ENCODE measurements at places on chromosomes 3 and 15.

GRCh38 chr3:18704326-18704725 is 279.2 kb upstream of the SATB1 start:
- no peak for DNase-seq

DNA sequence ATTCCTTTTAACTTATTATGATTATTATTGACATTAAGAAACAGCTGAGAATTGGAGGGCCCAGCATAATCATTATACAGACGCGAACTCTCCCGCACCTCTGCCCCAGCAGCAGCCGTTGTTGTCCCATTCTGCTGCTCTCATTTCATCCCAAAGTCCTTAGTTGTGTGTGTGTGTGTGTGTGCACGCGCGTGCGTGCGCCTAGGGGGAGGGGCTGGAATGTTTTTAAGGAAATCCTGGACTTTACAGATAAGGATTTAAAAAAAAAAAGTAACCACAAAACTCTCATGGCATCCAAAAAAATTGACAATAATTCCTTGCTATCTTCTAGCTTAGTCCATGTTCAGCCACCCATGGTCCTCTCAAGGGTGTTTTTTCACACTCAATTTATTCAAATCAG is 134.2 kb downstream of the WNT7A start:
- DNase-seq, result no peak

DNA sequence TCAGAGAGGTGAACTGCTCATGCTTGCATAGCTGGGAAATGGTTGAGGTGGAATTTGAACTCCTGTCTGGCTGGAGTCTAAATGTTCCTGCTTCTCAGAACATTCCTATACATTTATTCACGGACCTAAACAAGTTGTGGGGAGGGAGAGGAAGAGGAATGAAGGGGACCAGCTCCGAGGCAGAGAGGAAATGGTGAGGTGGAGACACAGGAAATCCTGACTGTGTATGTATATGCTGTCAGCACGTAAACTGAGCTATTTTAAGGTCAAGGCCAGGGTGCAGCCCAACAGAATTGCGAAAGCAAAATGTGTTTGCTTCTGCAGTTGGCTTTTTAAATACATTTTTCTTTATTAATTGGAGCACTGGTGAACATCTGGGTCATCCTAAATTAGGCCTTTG is 74.1 kb upstream of the POMGNT2 start:
- DNase-seq, result peak; percentile 34

DNA sequence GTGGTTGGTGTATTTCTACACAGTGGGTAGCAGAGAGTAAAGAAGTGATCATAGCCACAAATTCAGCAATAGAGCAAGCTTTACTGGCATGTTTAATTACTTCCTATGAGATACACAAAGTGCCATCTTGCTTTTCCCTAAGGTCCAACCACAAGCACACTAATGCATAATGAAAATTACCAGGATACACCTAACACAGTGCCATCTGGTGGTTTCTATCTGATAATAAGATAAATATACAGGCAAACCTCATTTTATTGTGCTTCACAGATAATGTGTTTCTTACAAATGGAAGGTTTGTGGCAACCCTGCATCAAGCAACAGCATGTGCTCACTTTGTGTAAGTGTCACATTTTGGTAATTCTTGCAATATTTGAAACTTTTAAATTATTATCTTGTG is 223.0 kb downstream of the NSUN3 start:
- no peak for DNase-seq

GRCh38 chr3:16842272-16843270 is 42.2 kb upstream of the PLCL2 start:
- no peak for DNase-seq

DNA sequence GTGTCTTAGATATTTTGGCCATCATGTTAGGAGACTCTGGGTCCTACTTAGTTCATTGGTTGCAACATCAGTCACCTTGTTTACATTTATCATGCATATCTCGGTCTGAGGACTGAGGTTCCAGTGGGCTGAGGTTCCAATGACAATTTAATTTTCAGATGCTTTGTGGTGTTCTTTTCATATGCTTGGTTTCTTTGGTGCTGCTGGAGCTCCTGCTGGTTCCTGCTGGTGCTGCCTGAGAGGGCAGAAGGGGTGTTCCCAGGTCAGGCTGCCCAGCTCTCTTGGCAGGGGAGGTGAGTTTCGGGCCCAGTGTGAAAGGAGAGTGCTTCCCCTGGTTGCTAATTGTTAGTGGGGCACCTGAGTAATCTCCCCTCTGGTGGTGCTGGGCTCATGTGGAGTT is 6.9 kb upstream of the KLHL40 start:
- DNase-seq, result no peak

DNA sequence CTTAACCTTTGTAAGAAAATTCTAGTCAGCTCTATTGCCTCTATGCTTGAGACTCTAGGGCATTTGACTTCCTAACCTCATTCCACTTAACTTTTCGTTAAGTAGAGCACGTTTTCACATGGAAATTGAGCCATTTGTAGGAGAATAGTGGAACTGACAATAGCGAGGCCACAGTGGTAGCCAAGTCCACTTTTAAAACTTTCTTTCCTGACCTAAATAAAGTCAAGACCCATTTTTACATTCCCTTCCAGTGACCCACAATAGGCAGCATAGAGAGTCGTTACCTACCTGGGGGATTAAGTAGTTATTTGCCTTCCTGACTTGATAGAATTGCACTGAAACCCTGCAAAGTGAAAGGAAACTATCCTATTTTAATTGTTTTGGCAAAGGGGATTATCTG is 386.0 kb upstream of the NECTIN3 start:
- DNase-seq, result no peak

DNA sequence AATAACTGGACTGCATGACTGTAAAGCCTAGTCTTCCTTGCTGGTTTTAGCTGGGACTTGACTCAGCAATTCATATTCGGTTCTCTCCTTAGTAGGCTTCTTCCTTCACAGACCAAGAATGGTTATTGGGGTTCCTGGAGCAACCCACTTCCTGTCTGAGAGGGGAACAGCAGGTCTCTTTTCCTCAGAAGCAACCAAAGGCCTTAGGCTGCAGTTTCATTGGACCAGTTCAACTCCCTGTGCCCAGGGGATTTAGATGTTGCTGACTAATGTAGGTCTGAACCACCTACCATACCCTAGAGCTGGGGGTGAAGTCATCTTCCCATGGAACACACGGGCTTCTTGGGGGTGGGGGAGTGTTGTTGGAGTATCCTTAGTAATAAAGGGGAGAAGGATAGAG is 84.0 kb upstream of the SKOR1 start:
- no peak for DNase-seq

- DNase-seq, result no peak
Observed at GRCh38 chr3:64082961-64083541, 59.8 kb upstream of the PSMD6 start.

DNA sequence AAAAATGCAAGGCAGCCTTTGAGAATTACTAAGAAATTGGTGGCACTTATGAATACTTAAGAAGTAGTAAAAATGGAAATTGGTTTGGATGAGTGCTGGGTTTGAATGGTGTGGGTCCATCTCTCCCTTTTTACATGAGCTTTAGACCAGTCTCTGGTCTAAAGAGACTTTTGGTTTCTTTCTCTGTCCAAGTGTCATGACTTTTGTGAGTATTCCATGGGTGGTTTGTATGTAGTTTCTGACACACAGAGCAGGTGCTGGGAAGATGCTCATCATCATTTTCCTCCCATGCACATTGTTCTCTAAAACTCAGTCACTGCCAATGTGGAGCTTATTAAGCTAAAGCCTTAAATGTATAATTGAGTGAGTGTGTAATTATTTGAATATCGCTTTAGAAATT is 63.5 kb downstream of the KAT2B start:
- DNase-seq, result no peak

DNA sequence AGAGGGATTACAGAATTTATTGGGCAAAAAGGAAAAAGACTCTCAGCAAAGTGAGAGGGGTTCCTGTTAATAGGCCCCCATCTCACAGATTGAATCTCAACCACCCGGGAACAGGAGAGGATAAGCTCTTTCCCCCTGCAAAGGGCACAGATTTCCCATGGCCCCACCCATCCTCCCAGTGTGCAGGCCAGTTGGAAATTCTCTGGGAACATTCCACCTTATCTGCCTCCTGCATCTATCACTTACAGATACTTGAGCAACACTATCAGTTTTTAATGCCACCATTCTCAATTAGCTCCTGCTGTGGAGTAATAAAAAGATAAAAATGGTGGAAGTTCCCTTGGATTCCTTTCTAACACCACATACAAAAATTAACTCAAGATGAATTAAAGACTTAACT is 350.0 kb upstream of the BCHE start:
- no peak for DNase-seq

GRCh38 chr15:63834500-63835210 is 907 bp upstream of the HERC1 start:
- DNase-seq, result no peak

GRCh38 chr3:74862476-74862875 is 248.0 kb upstream of the CNTN3 start:
- DNase-seq, result no peak

DNA sequence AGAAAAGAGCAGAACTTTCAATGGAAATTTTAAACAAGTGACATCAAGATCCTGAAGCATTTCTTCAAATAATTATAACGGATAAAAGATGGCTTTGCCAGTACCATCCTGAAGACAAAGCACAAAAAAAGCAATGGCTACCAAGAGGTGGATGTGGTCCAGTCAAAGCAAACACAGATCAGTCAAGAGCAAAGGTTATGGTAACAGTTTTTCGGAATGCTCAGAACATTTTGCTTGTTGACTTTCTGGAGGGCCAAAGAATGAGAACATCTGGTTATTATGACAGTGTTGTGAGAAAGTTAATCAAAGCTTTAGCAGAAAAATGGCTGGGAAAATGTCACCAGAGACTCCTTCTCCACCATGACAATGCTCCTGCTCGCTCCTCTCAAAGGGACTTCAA is 31.5 kb downstream of the FEM1B start:
- DNase-seq, result no peak

DNA sequence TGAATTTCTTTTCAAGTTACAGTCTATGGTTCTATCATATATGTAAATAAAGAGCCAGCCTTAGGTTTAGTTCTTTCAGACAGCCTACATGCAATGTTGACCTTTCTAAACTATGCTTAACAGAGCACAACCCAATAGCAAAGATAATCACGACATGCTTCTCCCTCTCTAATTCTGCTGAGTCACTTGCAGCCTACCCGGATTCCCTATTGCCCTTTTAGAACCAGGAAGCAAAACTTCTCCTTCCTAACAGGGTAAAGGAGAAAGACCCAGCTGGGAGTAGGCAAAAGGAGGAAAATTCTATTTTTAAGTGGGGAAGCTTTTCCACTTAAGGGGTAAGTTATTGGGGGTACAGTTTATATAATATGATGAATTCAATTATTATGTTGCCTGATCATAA is 79.3 kb downstream of the SLC7A14 start:
- no peak for DNase-seq

- no peak for DNase-seq
Observed at GRCh38 chr3:191420771-191421170, 40.2 kb upstream of the PYDC2 start.

DNA sequence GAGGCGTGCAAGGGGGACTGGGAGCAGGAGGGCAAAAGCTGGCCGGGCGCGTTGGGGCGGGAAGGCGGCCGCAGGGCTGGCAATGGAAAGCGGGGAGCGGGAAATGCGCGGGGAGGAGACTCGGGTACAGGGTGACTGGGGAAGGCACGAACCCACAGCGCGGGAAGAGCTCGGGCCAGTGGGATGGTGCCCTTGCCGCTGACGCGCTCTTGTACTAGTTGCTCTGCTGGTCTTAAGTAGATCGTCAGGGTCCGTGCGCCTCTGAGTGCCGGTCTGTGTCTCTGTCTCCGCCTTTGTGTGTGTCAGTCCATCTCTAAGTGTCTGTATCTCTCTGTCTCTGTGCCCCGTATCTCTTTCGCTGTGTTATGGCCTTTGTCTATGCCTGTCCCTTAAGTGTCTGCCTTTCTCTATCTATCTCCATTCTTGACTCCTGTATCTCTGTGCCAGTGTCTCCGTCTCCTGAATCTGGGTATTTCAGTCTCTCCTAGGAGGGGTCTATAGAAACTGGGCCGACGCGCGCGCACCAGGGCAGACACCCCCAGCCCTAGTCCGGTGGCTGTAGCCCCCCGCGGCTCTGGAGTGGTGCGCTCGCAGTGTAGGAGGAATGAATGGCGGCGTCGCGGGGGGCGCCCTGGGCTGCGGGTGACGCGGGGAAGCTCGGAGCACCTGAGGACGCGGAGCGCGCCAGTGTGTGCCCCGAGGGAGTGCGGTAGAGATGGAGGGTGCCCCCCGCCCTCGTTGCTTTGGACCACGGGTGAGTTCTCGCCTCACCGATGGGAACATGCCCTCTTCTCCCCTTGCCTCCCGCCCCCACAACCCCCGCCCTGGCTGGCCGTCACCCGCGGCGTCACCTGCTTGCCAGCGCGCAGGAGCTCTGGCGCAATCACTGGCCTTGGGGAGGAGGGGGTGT is 756 bp upstream of the CAMK2N2 start:
- DNase-seq, result no peak

- DNase-seq, result peak; percentile 1
Observed at GRCh38 chr15:85865070-85865684, 70.5 kb upstream of the KLHL25 start.

DNA sequence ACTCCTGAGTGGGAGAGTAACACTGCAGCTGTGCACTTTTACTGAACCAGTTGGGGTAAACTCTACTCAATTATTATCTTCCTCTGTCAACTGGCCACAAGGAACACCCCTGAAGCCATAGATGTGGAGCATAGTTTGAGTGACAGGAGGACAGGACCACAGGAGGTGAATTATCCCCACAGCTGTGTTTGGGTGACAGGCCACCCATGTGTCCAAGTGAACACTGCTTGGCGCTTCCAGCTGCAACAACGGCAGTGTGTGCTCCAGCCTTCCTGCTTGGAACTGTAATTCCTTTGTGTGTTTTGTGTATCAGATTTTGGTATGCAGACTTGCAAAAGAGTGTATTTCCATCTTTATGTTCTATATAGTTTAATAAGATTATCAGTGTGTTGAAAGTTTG is 20.2 kb upstream of the TSPAN3 start:
- DNase-seq, result no peak

GRCh38 chr3:42264399-42265058 is 1.5 kb downstream of the CCK start:
- DNase-seq, result peak; percentile 14

GRCh38 chr3:98991393-98991792 is 89.9 kb upstream of the DCBLD2 start:
- DNase-seq, result no peak

GRCh38 chr3:195462308-195462610 is 19.4 kb upstream of the ACAP2 start:
- no peak for DNase-seq

GRCh38 chr15:94670438-94671034 is 439.2 kb downstream of the MCTP2 start:
- DNase-seq, result no peak

DNA sequence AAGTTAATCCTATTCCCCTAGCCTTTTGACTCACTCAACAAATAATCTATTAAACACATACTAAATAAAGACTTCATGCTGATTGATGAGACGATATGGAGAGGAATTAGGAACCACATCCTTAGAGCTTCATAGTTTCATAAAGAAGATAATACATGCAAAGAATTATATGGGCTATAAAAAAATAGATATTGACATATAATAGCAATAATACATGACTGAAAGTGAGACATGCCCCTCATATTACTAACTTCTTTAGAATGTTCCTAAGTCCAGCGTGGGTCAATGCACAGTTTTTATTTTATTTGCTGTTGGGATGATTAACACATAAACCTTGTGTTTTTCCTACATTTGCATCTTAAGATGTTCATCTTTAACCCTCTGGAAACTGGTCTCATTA is 32.2 kb downstream of the SUCNR1 start:
- no peak for DNase-seq
